ENCODE measurements at places on chromosomes 5 and 9.
A peak's percentile ranks its signal among the peaks of the same experiment; 100 is the strongest.

- no peak for DNase-seq
These were observed 984.9 kb downstream of the TLE4 start for GRCh38 chr9:80556631-80557030.

- no peak for DNase-seq
These were observed 451 bp downstream of the LPAR1 start for GRCh38 chr9:111037708-111038330.

DNA sequence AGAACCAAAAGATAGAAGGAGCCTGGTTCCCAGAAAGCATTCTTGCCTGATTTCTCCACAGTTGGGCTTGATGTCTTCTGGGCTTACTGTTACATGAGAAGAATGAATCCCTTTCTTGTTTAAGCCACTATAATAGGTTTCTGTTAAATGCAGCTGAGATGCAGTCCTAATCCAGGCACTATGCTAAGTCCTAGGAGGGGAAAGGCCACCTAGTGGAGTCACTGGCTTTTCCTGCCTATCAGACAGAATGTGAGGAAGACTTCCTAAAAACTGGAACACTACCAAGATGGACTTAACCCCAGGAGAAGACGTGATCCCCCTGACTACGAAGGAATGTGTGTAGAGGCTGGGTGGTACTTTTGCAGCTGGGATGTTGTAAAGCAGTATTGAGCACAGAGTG, 34.3 kb upstream of the FSD1L start:
- peak; percentile 16 for DNase-seq

DNA sequence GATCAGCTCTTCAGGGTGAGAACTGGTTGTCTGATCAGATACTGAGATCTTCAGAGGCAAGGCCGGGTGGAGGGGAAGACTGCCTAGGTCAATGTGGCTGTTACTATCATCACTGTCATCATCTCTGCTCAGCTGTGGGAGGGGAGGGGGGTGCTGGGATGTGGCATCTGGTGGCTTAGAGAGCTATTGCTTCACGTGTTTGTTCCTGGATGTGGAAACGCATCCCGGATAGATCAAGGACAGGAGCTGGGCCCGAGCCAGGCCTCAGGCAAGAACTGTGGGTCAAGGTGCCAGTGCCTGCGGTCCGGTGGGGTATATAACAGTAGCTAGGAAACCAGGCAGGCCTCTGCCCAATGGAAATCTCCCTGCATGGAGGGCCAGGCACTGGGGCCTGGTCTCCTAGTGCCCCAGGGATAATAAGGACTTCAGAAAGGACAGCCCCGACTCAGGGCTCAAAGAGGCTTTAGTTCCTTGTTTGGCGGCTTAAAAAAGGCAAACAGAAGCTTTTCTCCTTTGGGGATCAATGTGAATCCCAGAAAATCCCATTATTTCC, 30.3 kb upstream of the TIFAB start:
- DNase-seq: no peak

- DNase-seq: no peak
These were observed 274.1 kb downstream of the ARHGAP26 start for GRCh38 chr5:143044265-143044664.

DNA sequence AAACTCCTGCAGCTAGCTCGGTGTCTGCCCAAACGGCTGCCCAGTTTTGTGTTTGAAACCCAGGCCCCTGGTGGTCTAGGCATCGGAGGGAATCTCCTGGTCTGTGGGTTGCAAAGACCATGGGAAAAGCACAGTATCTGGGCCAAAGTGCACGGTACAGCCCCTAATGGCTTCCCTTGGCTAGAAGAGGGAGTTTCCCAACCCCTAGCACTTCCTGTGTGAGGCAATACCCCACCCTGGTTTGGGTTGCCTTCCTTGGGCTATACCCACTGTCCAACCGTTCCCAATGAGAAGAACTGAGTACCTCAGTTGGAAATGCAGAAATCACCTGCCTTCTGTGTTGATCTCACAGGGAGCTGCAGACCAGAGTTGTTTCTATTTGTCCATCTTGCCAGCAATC, 41.8 kb downstream of the CAVIN4 start:
- DNase-seq: no peak

- DNase-seq: peak; percentile 59
These were observed 67.4 kb upstream of the ZNF618 start for GRCh38 chr9:113808391-113809358.

DNA sequence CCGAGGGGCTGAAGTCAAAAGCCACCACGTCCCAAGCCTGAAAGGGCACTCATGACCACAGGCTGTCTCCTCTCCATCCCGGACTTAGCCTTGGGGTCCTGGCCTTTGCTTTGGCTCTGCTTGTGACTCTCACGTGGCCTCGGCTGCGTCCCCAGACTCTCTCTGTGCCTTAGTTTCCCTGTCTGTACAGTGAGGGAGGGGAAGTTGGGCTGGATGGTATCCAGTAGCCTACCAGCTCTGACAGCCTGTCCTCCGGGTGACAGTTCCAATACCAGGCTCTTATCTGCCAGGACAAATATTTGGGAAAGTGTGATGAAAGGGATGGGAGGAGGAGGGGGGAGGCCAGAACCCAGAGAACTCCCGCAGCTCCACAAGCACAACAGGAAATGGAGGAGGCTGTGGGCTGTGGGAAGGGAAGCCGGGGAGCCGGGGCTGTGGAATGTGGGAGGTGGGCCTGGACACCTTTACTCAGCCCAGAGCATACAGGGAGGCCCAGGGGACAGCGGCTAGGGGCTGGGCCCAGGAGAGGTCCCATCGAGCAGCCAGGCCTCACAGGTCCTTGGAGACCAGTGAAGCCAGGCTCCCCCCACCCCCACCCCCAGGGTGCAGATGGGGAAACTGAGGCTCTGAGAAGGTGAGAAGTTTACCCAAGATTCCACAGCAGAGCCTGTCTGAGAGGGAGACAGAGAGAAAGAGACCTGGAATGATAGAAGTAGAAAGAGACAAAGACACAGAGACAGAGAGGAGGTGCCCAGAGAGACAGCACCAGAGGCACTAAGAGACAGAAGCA, 18.3 kb downstream of the PDGFRB start:
- no peak for DNase-seq

DNA sequence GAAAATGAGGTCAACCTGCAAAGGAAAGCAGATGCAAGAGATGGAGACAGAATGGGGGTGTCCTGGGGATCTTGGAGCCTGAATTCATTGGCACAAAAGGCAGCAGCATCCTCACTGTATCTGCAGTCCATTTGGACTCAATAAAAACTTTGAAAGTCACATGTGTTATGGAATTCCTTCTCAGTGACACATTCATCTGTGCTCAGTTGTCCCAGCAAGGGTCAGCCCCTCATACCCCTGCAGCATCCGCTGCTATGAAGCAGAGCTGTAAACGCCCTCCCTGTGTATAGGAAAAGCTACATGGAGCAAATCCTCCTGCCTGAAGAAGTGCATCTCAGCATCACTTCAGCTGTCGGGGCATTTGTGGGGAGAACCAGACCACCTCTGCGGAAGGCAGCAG, 14.5 kb upstream of the RARS1 start:
- no peak for DNase-seq

- no peak for DNase-seq
These were observed 76.4 kb downstream of the PRRT1B start for GRCh38 chr9:131621551-131622358.

DNA sequence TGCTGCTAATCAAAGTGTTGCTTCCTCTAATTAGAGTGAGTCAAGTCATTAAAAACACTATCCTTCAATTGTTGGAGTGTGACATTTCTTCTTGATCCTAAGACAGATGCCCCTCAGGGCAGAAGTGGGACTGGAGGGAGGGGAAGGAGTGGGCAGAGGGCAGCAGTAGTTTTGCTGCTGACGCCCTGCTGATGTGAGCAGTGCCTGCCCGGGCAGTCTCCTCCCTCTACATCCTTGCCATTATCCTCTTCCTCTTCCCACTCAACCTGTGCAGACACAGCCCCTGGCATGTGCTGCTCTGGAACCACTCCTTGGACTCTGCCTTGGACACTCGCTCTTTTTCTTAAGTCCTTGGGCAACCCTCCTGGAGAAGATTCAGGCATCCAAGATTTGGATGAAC, 232.5 kb downstream of the HSPA4 start:
- DNase-seq: no peak

- no peak for DNase-seq
These were observed 120.2 kb downstream of the CARTPT start for GRCh38 chr5:71839096-71839884.

- no peak for DNase-seq
These were observed 270.1 kb downstream of the AOPEP start for GRCh38 chr9:94996641-94997040.

DNA sequence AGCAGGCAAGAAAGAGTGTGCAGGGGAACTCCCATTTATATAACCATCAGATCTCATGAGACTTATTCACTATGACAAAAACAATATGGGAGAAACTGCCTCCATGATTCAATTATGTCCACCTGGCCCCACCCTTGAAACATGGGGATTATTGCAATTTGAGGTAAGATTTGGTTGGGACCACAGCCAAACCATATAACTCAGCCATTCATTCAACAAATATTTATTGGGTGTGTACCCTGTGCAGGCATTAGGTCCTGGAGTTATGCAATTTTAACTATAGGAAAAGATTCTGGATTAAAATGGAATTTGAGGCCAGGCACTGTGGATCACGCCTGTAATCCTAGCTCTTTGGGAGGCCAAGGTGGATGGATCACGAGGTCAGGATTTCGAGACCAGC, 124.2 kb upstream of the GAS1 start:
- DNase-seq: no peak

DNA sequence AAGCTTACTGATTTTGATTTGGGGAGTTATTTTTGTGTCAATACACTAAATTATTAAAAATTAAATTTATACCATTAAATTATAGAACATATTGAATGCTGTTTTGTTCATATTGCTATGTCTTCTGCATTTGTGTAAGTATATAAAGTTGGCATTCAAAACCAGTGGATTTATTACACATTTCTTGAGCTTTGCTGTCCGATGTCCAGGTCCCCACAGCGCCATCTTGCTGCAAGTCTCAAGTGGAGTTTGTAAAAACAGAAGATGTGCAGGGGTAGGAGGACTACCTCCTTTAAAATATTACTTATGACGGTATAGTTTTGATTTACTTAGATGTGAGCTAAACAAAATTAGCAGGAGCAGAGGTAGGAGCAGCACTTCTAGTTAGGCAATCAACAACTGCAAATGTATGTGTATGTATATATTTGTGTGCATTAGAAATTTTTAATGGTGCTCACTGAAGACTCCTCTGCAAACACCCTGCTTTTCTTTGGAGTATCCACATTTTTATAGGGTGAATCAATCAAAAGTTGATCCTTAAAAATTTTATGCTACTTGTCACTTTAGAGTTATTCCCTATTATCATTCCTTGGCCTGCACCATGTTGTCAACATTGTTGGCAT, 37.4 kb downstream of the CPEB4 start:
- DNase-seq: peak; percentile 5

DNA sequence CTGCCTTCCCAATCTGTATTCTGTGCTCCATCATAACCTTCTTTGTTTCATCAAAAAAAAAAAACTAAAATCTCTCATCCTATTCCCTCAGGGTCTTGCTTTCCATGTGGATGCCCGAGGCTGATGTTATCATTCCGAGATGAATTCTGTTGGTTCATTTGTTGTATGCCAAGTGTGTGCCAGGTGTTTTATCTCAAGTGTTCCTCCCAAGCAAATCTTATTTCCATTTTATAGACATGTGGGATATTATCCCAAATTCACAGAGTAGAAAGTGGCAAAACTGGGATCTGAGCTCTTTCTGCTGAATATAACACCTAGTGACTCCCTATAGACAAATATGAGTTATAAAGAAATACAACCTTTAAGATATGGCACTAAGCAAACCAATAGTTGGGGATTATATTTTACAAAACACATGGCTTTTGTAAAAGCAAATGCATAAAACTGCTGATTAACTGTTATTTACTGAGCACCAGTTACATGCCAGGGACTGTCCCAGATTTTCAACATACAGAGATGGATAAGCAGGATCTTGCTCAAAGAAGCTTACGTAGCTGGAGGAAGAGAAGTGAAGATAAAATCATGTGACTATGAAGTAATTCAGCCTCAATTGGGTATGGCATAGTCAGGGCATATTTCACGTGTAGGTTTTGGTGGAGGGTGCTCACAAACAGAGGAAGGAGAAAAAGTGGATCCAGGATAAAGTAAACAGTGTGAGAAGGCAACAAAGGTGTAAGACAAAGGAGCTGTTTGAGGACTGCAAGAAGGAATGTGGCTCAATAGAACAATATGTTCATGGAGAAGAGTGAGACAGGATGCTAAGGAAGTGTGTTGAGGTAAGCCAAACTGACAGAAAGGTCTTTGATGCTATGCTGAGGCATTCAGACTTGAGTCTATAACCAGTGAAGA, 143.3 kb upstream of the ADAMTSL1 start:
- DNase-seq: no peak

DNA sequence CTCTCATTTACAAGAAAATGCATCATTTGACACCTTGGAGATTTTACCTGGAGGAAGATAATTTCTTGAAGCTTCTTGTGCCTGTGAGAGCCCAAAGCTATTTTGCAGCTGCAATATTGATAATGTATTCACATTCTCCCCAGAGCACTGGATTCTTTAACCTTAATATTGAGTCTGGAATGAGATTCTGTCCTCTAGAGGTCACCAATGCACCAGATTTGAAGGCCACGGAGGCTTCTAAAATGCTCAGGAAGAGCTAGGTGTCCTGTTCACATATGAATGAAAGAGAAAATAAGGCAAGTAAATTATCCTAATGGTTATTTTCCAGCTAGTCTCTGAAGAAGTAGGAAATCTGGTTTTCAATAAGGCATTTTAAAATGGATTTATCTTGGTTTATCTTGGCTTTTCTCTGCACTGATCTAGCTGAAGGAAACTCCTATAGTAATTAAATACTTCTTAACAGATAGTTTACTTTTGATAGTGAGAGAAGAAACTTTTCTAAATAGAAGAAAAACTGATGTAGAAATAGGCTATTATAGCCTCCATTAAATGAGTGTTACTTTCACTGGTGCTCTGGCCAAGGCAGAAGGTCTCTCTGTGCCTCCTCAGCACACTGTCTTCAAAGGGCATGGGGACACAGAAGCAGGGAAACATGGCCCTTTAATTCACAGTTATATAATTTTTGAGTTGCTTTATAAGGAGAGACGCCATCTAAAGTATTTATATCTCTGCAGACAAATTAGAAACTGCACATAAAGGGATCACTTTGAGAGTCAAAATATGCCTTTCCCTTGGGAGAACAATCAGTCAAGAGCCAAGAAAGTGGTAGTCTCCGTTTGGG, 297.0 kb upstream of the ACTBL2 start:
- peak; percentile 51 for DNase-seq

DNA sequence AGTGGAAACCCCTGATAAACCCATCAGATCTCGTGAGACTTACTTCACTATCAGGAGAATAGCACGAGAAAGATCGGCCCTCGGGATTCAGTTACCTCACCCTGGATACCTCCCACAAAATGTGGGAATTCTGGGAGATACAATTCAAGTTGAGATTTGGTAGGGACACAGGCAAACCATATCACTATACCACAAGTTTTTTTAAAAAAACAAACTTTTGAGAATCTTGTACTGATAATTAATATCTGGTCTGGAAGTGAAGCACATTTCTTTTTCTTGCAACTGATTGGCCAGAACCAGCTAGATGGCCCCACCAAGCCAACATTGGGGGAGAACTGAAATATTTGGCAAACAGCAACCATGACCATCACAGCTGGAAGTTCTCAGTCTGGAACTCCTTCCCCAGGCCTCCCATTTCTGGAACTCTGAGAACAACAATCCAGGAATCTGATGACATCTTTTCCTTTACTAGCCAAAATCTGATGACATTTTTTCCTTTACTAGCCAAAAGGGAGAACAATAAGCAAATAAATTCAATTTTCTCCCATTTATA, 51.8 kb upstream of the CDKN2B start:
- DNase-seq: no peak

Data from AG09319 (cell line).